Neuronal stem cell (in vitro differentiated cells): ENCODE measurements at places on chromosomes 7 and 10.

DNA sequence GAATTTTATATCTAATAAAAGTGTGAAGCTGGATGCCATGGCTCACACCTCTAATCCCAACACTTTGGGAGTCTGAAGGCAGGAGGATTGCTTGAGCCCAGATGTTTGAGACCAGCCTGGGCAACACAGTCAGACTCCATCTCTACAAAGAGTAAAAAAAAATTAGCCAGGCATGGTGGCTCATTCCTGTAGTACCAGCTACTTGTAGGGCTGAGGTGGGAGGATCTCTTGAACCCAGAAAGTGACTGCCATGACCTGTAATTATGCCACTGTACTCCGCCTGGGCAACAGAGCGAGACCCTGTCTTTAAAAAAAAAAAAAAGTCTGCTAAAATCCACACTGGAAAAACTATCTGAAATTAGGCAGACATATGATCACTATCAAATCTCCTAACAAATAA lies 7.6 kb downstream of the JMJD1C start:
- no peak overlapping the region for H3K27ac ChIP-seq
- H3K4me1 ChIP-seq: no peaks in the 10 kb centered on the region
- no peak overlapping the region for H3K4me3 ChIP-seq
- no peaks in the 10 kb centered on the region for H3K36me3 ChIP-seq

DNA sequence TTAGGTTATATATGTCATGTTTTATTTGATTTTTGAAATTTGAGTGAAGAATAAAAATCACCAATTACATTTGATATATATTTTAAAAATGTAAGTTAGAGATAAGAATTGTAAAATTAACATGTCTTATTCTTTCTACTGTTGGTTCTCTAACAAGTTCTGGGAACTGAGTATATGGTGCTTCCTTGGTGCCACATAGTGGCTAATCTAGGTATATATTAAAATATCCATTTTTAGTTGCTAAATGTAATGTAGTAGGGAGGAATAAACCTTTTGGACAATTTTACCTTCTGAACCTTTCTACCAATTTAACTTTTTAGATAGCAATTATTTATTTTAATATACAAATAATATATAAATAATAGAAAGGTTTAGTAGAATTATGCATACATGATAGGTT lies 17.5 kb downstream of the CFAP69 start:
- no peak overlapping the region for H3K27ac ChIP-seq
- no peaks in the 10 kb centered on the region for H3K27me3 ChIP-seq
- no peaks in the 10 kb centered on the region for H3K4me1 ChIP-seq

- peaks cover 1% of the 10 kb centered on the region for H3K36me3 ChIP-seq
- H3K27ac ChIP-seq: no peak overlapping the region
- no peak overlapping the region for H3K4me3 ChIP-seq
- DNase-seq: no peak
Measured at GRCh38 chr10:95241533-95241932, 47.5 kb downstream of the ACSM6 start.

DNA sequence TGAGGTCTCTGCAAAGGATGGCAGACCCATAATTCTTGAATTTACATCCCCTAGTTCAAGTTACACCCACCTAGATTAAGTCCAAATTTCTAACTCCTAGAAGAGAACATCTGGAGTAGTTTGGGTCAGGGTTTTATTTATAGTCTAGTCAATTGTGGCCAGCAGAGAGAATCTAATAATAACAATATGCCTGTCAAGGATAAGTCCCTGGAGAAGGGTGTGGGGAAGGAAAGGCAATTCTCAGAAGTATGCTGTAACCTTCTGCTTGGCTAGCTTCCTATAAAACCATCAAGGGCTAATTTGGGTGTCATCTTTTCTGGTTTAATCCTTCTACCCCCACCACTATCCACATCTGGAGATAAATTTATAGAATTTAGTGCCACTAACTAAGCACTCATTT lies 52.8 kb upstream of the SEMA3E start:
- no peaks in the 10 kb centered on the region for H3K4me1 ChIP-seq
- H3K27me3 ChIP-seq: no peaks in the 10 kb centered on the region
- H3K36me3 ChIP-seq: no peaks in the 10 kb centered on the region

DNA sequence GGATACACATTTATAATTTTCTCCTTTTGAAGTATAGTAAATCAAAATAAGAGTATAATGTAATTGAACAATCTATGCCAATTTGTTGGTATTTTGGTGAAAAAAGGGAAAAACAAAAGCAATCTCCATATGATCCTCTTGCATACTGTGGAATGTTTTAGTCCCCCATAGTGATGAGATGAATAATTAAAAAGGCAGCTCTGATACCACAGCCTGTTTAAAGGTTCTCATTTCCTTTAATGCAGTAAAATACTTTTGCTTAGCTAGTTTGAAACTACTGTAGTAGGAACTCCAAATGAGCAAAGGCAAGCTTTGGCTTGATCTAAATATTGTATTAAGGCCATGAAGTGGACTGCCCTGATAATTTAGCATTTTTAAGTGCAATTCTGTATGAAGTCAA lies 77.6 kb downstream of the VTI1A start:
- no peak overlapping the region for H3K27ac ChIP-seq
- H3K4me1 ChIP-seq: peaks cover 7% of the 10 kb centered on the region
- H3K4me3 ChIP-seq: no peak overlapping the region
- no peaks in the 10 kb centered on the region for H3K27me3 ChIP-seq
- DNase-seq: no peak

DNA sequence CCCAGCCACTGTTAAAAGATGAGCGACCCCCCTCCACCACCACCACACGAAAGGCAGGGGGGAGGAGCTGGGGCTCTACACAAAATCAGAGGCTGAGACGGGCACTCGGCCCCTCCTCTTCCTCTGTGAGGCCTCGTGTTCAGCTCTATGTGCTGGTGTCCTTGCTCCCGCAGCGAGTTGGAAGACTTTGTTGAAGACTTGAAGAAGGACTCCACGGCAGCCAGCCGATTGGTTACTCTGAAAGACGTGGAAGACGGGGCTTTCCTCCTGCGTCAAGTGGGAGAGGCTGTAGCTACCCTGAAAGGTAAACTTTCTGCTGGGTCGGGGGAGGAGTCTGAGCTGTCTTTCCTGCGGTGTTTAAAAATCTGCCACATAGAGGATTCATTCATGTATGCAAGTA lies 203.7 kb downstream of the ARHGAP21 start:
- no peak for DNase-seq
- H3K27me3 ChIP-seq: no peaks in the 10 kb centered on the region
- H3K4me3 ChIP-seq: no peak overlapping the region
